ENCODE measurements at places on chromosomes 11 and 22. TPM values are rescaled to one million over a fixed set of nuclear protein-coding genes. Genes with fewer than 3 reads are reported as not detected.
A peak's percentile ranks its signal among the peaks of the same experiment; 100 is the strongest.

Gene MS4A4A
- 6.7 TPM for total RNA-seq

Gene STIM1
- 97.5 TPM for total RNA-seq

Gene POU2AF2
- total RNA-seq, result 0.98 TPM

Gene JAML
- total RNA-seq, result 0.48 TPM

Gene FGF4
- not detected for total RNA-seq

Gene TSPAN18
- total RNA-seq, result 8.8 TPM

GRCh38 chr22:39514373-39514973 is 5.9 kb upstream of the ATF4 start:
- peaks cover 74% of the 10 kb centered on the region for H3K36me3 ChIP-seq
- H3K27me3 ChIP-seq, result no peaks in the 10 kb centered on the region
- H3K4me3 ChIP-seq, result no peak overlapping the region
- DNase-seq, result peak; percentile 64
- peaks cover 19% of the 10 kb centered on the region for H3K4me1 ChIP-seq
- H3K27ac ChIP-seq, result no peak overlapping the region

DNA sequence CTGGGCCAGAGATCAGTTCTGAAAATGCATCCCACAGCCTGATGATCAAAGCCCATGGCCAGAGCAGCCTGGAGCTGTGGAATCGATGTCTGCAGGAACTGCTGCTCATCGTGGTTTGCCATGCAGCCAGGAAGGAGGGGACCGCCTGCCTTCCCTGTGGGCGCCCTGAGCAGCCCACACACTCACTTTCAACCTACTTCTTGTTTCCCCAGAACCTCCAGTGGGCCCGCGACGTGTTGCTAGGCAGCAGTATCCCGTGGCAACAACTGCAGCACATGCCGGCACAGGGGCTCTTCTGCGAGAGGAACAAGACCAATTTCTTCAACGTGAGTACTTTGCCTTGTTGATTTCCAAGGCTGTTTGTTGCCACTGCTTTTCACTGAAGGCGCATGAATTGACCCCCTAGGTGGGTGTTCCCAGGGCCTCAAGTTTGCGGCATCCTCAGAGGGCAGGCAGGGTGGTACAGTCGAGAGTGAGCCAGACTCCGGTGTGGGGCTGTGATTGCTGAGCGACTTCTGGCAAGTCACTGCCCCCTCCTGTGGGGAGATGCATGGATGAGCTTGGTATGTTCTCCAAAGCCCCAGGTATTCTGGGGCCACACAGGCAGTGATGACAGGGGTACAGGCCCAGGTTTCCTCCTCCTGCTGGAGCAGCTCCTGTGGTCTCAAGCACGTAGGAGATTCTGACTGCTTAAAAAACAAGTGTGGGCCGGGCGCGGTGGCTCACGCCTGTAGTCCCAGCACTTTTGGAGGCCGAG is 47.0 kb upstream of the SUSD2 start:
- no peak for DNase-seq
- H3K36me3 ChIP-seq, result no peaks in the 10 kb centered on the region
- no peak overlapping the region for H3K27ac ChIP-seq

GRCh38 chr11:44652901-44653644 is 73.7 kb upstream of the TSPAN18 start:
- DNase-seq, result no peak
- H3K27me3 ChIP-seq, result peaks cover 11% of the 10 kb centered on the region
- H3K36me3 ChIP-seq, result no peaks in the 10 kb centered on the region
- no peak overlapping the region for H3K4me3 ChIP-seq

- DNase-seq, result no peak
- no peaks in the 10 kb centered on the region for H3K36me3 ChIP-seq
- H3K27ac ChIP-seq, result no peak overlapping the region
- H3K4me1 ChIP-seq, result no peaks in the 10 kb centered on the region
- H3K27me3 ChIP-seq, result no peaks in the 10 kb centered on the region
Observed at GRCh38 chr11:28017816-28018215, 90.1 kb downstream of the KIF18A start.

GRCh38 chr11:103700622-103701021 is 335.8 kb upstream of the DDI1 start:
- H3K36me3 ChIP-seq, result no peaks in the 10 kb centered on the region
- H3K4me3 ChIP-seq, result no peak overlapping the region
- no peak overlapping the region for H3K27ac ChIP-seq

DNA sequence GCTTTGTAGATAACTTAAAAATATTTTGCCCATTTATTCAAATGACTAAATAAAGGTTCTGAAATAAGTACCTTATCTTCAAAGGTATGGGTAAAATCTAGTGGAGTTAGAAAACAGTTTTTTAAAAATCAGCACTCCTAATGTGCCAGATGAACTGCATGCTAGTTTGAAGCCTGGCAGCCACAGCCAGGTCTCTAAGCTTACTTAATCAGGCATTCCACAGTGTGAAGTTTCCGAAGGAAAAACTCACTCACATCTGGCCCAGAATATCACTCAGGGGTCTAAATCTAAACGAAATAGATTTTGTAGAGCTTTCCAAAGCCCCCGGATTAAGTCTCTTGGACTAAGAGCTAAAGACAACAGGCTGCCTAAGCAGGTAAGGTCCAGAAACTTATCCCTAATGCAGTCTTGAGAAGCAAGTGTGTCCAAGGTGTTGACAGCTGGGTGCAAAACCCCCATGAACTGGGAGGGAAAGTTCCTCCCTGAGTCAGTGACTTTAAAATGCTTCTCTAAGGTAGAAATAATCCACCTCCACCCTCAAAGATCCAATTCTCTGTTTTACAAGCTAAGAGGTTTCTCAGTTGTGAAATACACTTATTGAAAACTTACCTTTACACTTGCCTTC is 157.6 kb downstream of the FCHSD2 start:
- no peak overlapping the region for H3K27ac ChIP-seq
- H3K36me3 ChIP-seq, result no peaks in the 10 kb centered on the region
- peaks cover 15% of the 10 kb centered on the region for H3K4me1 ChIP-seq
- H3K4me3 ChIP-seq, result no peak overlapping the region
- no peak for DNase-seq

DNA sequence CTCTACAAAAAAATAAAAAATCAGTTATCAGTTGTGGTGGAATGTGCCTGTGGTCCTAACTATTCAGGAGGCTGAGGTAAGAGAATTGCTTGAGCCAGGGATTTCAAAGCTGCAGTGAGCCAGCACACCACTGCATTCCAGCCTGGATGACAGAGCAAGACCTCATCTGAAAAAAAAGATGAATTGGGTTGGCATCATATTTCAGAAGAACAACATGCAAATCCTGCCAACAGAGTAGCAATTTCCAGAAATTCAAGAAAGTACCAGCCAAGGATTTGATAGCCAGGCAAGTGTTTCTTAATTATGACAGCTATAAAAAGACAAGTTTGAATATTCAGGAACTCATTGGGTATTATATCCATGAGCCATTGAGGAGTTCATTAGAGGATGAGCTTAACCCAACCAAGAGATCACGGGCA is 75.2 kb downstream of the USP47 start:
- H3K27ac ChIP-seq, result peak overlapping the region; percentile 71
- DNase-seq, result no peak
- peaks cover 32% of the 10 kb centered on the region for H3K36me3 ChIP-seq

DNA sequence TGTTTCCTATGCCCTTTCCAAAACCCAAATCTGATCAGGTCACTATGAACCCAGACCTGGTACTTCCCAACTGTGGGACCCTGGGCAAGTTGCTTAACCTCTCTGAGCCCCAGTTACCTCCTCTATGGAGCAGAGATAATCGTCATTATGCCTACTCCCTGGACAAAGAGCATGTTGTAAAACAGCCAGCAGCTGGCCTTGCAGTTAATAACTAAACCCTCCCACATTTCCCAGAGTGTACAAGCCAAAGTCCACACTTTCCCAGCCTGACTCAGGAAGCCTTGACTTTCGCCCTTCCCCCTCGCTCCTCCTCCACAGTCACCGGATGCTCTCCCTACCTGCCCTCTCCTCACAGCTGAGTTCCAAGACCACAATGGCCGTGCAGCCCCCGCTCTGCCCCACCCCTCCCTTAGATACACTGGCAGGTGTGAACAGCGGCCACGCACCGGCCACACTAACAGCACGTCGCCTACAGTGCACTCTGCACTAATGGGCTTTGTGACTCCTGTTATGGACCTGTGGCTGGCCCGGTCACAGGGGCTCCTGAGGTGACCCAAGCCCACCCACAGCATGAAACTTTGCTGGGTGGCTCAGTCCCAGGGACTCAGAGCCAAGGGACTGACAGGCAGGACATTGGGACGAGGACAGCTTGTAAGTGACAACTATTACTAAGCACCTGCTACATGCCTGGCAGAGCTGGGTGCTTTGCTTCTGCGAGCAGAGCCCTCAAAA is 15.6 kb upstream of the MFNG start:
- peak overlapping the region; percentile 46 for H3K27ac ChIP-seq
- peaks cover 19% of the 10 kb centered on the region for H3K27me3 ChIP-seq
- DNase-seq, result no peak
- H3K4me1 ChIP-seq, result peaks cover 3% of the 10 kb centered on the region
- no peak overlapping the region for H3K4me3 ChIP-seq

- no peak overlapping the region for H3K27ac ChIP-seq
- H3K36me3 ChIP-seq, result no peaks in the 10 kb centered on the region
- H3K4me1 ChIP-seq, result no peaks in the 10 kb centered on the region
- peaks cover 28% of the 10 kb centered on the region for H3K27me3 ChIP-seq
- no peak overlapping the region for H3K4me3 ChIP-seq
Observed at GRCh38 chr11:69962152-69962551, 116.0 kb upstream of the ANO1 start.

GRCh38 chr11:32893093-32893342 is 407 bp downstream of the QSER1 start:
- H3K4me3 ChIP-seq, result peak overlapping the region; percentile 78
- H3K27ac ChIP-seq, result peak overlapping the region; percentile 90
- DNase-seq, result no peak
- H3K36me3 ChIP-seq, result no peaks in the 10 kb centered on the region
- H3K4me1 ChIP-seq, result peaks cover 13% of the 10 kb centered on the region

DNA sequence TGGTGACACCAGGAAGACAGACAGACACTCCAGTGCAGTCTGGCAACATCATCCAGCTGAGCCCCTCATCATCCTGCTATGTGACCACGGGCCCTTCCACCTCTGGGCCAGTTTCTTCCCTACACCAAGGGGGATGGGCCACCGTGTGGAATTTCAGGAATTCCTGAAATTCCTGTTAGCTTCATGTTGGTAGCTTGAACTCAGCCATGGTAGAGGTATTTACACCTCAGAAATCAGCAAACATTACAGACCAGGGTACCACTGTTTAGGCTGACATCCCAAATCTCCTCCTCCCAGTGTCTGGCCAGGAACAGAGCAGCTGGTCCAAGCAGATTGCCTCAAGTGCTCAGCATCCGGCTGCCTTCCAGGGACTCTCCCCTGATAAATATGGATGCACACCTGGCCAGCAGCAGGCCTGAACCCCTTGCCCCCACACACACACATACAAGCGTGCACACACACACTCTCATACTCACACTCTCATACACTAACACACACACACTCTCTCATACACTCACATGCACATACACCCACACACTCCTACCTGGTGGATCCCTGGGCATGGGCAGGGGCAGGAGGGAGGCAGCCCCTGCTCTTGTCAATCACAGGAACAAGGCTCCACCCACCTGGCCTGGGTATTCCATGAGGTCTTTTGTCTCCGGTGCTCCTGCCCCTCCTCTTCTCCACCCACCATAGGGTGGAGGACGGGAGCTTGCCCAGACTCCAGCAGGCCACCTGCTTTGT is 85.2 kb downstream of the BUD13 start:
- no peaks in the 10 kb centered on the region for H3K36me3 ChIP-seq
- no peaks in the 10 kb centered on the region for H3K4me1 ChIP-seq
- DNase-seq, result no peak
- H3K27ac ChIP-seq, result no peak overlapping the region

DNA sequence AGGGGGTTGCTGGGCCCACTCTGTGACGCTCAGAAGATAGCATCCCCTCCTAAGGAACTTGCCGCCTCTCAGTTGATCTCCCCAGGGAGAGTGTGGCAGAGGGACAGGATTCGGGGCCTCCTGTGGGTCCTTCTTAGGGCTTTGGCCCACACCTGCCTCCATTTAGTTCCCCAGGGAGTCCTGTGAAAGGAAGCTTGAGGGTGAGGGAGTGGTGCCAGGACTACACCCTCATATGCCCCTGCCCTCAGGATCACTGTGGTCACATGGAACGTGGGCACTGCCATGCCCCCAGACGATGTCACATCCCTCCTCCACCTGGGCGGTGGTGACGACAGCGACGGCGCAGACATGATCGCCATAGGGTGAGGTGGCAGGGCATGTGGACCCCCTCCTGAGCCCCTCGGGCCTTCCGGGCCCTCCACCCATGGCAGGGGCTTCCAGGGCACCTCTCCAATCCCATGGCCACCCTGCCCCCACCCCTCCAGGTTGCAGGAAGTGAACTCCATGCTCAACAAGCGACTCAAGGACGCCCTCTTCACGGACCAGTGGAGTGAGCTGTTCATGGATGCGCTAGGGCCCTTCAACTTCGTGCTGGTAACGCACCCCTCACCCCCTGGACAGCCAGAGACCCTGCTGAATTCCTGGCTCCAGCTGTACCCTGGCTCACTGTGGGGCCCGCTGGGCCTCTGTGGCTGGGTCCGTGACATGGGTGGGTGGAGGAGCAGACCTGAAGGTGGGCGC is 3.5 kb downstream of the INPP5J start:
- no peak overlapping the region for H3K4me3 ChIP-seq
- no peaks in the 10 kb centered on the region for H3K36me3 ChIP-seq
- no peak overlapping the region for H3K27ac ChIP-seq
- no peaks in the 10 kb centered on the region for H3K27me3 ChIP-seq

DNA sequence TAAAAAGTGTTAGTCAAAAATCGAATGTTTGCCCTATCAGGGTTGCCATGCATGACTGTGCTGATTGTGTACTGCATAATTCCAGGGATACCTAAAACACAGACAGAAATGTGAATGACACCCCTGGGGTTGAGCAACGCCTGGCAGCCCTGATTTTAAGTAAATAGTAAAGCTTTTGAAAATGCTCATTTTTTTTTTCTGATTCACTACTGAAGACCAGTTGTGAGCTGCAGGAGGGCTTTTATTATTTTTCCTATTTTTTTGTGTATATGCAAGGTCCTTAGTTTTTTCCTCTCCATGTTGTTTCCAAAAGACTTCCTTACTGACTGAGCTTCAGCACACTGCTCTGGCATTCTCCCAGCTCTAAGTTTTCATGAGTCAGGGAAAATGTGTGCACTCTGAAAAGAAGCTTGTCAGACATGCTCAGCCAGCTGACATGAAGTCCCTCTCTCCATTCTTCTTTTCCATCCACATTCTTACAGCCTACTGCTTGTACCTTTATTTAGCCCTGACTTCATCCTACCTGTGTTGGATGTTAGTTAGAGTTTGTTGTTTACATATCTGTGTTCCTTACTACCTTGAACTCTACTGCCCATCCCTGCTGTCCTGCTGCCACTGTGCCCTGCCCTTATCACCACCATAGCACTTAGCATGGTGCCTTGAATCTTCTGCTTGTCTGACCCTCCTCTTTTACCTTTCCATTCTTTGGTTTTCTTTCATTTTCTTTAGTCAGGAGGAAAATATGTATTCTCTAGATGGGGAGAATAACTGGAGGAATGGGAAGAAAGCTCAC is 79.5 kb downstream of the HORMAD2 start:
- H3K36me3 ChIP-seq, result no peaks in the 10 kb centered on the region
- no peak overlapping the region for H3K27ac ChIP-seq
- peaks cover 3% of the 10 kb centered on the region for H3K27me3 ChIP-seq
- DNase-seq, result no peak

- H3K36me3 ChIP-seq, result no peaks in the 10 kb centered on the region
- H3K4me1 ChIP-seq, result no peaks in the 10 kb centered on the region
- H3K4me3 ChIP-seq, result no peak overlapping the region
Observed at GRCh38 chr22:38419121-38419857, 35.7 kb downstream of the KCNJ4 start.

Data from psoas muscle (tissue), 8 donors.